A673 (cell line): ENCODE measurements at places on chromosomes 3 and 15.

DNA sequence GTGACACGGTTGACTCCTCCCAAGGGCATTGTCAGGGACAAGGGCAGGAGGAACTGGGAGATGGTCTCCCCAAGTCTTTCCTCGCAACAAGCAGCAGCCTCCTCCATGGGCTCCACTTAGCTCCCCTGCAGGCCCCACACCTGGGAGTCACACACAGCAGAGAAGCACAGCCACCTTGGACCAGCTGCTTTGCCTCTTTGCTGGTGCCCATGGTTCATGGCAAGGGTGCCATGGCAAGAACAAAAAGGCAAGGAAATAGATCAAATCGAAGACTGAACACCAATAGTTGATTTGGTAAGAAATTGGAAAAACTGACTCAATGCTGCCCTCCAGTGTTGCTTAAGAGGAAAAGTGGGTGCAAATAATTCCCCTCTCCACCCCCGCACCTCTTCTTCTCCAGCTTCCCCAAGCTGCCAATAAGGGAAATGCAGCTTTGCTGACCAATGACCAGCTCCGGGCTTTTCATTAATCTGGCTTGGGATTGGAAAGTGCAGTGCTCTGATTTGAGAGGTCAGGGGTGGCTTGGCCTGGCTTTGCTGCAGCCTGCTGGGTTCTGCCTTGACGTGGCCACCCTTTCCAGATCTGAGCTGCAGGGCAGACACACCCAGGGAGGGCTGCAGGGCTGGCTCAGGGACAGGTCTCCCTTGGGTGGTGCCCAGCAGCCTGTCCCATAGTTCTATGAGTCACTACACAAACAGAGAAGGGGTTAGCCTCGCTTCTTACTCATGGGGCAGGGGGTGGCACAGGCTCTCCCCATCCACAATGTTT lies 162.0 kb downstream of the KLF13 start:
- H3K36me3 ChIP-seq: no peaks in the 10 kb centered on the region
- H3K4me1 ChIP-seq: no peaks in the 10 kb centered on the region
- peak; percentile 74 for DNase-seq
- no peaks in the 10 kb centered on the region for H3K27me3 ChIP-seq
- no peak overlapping the region for H3K4me3 ChIP-seq
- H3K27ac ChIP-seq: no peak overlapping the region

GRCh38 chr15:48775546-48775945 lies 35.3 kb downstream of the CEP152 start:
- peaks cover 23% of the 10 kb centered on the region for H3K4me1 ChIP-seq
- H3K4me3 ChIP-seq: no peak overlapping the region
- no peaks in the 10 kb centered on the region for H3K27me3 ChIP-seq
- DNase-seq: peak; percentile 69
- no peak overlapping the region for H3K27ac ChIP-seq

GRCh38 chr3:193777524-193777923 lies 184.5 kb downstream of the OPA1 start:
- peaks cover 69% of the 10 kb centered on the region for H3K4me1 ChIP-seq
- H3K4me3 ChIP-seq: no peak overlapping the region
- no peaks in the 10 kb centered on the region for H3K36me3 ChIP-seq
- no peak overlapping the region for H3K27ac ChIP-seq
- no peaks in the 10 kb centered on the region for H3K27me3 ChIP-seq

DNA sequence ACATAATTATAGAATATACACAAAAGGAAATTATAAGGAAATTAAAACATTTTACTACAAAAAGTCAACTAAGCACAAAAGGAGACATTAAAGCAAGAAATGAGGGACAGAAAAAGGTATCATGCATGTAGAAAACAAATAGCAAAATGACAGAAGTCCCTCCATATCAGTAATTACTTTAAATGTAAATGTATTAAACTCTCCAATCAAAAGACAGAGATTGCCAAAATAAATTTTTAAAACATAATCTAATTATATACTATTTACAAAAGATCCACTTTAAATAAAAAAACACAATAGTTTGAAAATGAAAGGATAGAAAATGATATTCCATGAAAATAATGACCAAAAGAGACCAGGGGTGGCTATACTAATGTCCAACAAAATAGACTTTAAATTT lies 123.7 kb downstream of the MEX3B start:
- H3K36me3 ChIP-seq: no peaks in the 10 kb centered on the region
- H3K4me3 ChIP-seq: no peak overlapping the region
- no peak overlapping the region for H3K27ac ChIP-seq
- H3K27me3 ChIP-seq: no peaks in the 10 kb centered on the region

DNA sequence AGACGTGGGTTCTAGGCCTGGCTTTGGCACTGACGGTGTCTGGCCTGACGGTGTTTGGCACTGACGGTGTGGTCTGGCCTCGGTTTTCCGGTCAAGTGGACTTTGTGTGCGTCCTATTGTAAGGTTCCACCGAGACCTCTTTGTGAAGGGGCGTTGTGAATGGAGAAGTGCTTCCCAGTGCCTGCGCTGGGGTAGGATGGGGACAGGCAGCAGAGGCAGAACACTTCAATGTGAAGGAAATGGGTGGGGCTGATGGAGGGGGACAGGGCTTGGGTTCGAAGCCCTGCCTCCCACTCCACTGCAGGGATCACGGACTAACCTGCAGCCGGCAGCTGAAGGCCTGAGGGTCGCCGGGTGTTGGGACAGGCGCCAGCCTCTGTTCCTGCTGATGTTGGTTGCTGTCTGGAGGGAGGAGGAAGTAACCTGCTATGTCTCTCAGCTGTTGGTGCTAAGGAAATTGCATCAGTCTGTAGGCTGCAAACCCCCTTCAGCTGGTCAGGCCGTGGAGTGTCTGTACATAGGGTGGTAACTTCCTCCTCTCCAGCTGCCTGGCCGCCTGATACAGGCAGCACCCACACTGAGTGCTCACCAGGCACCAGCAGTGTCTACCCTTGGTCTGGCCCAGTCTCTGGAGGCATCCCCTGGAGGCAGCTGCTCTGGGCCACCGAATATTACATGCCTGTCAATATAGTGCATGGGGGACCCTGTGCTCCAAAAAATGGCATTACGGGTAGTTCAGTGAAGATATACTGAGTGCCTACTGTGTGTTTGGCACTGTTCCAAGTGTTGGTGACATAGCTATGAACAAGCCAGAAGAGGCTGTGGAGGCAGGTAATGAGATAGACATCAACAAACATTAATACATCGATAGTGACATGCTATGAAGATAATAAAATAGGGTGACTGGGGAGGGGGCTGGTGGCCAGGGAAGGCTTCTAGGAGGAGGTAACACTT lies 1.1 kb downstream of the TM6SF1 start:
- H3K4me1 ChIP-seq: peaks cover 10% of the 10 kb centered on the region
- H3K36me3 ChIP-seq: no peaks in the 10 kb centered on the region
- no peaks in the 10 kb centered on the region for H3K27me3 ChIP-seq
- H3K27ac ChIP-seq: no peak overlapping the region

DNA sequence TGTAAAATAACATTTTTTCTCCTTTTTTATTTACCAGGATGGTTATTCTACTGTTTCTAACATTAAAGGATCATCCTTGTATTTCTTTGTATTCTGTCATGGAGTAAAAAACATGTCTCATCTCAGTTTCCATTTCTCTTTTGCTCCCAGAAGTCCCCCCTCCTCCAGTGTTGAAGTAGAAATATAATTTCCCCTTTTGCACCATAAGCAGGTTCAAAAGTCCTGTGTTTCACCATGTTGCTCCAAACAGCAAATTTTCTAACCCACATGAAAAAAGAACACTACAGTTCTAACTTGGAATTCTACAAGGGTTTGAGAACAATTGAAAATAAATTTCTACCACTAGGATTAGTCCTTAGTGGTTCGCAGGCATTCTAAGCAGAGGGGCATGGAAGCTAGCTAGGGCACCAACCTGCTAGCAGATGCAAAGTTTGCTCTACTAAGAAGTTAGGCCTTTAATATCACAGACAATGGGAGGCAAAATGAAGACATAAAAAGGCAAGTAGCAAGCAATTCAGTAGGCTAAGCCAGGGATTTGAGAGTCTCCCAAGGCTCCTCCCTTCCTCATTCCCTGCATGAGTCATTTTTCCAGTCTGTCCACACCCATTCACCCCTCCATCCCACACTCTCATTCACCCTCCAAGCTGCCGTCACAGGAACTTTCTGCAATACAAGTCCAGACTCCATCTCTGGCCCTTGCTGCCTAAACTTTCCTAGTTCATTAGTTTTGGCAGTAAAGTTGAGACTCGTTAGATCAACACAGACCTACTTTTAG lies 2.3 kb upstream of the MBNL1 start:
- H3K36me3 ChIP-seq: no peaks in the 10 kb centered on the region
- H3K4me3 ChIP-seq: no peak overlapping the region
- H3K27me3 ChIP-seq: no peaks in the 10 kb centered on the region
- no peak overlapping the region for H3K27ac ChIP-seq

DNA sequence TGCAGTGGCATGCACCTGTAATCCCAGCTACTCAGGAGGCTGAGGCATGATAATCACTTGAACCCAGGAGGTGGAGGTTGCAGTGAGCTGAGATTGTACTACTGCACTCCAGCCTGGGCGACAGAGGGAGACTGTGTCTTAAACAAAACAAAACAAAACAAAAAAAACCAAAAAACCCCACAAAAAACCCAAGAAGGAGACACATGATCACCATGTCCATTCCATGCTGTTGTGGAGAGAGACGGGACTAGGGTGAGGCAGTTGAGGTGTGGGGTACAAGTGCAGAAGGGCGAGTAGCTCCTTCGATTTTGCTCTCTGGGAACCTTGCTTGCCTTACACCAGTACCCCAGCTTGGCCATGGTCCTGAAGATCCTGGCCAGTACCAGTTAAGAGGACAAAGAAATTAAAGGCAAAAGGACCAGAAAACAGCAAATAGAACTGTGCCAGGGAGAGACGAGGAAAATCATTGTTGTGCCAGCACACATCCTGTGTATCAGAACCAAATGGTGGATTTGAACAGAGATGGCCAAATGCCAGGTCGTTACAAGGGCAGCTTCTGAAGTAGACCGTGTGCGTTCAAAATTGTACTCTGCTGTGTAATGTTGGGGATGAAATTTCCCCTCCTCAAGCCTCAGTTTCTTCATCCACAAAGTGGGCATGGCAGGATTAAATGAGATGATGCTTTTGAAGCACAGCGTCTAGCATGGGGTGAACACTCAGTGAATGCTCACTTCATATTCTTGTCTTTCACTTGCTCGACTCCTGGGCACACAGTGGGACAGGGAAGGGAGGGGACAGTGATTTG lies 42.9 kb upstream of the CTSH start:
- H3K27ac ChIP-seq: no peak overlapping the region
- no peaks in the 10 kb centered on the region for H3K4me1 ChIP-seq
- no peak for DNase-seq
- H3K4me3 ChIP-seq: no peak overlapping the region

GRCh38 chr3:126354776-126355175 lies 2.4 kb downstream of the KLF15 start:
- H3K36me3 ChIP-seq: peaks cover 33% of the 10 kb centered on the region
- DNase-seq: no peak
- H3K4me1 ChIP-seq: peaks cover 28% of the 10 kb centered on the region
- no peaks in the 10 kb centered on the region for H3K27me3 ChIP-seq

- H3K27ac ChIP-seq: no peak overlapping the region
- peaks cover 69% of the 10 kb centered on the region for H3K27me3 ChIP-seq
- peak overlapping the region; percentile 35 for H3K4me3 ChIP-seq
- no peaks in the 10 kb centered on the region for H3K4me1 ChIP-seq
Measured at GRCh38 chr15:88704791-88705768, 66.3 kb downstream of the ISG20 start.

GRCh38 chr3:112875561-112875960 lies 28.9 kb upstream of the CD200R1L start:
- no peaks in the 10 kb centered on the region for H3K4me1 ChIP-seq
- H3K27ac ChIP-seq: no peak overlapping the region
- no peaks in the 10 kb centered on the region for H3K27me3 ChIP-seq
- no peaks in the 10 kb centered on the region for H3K36me3 ChIP-seq

DNA sequence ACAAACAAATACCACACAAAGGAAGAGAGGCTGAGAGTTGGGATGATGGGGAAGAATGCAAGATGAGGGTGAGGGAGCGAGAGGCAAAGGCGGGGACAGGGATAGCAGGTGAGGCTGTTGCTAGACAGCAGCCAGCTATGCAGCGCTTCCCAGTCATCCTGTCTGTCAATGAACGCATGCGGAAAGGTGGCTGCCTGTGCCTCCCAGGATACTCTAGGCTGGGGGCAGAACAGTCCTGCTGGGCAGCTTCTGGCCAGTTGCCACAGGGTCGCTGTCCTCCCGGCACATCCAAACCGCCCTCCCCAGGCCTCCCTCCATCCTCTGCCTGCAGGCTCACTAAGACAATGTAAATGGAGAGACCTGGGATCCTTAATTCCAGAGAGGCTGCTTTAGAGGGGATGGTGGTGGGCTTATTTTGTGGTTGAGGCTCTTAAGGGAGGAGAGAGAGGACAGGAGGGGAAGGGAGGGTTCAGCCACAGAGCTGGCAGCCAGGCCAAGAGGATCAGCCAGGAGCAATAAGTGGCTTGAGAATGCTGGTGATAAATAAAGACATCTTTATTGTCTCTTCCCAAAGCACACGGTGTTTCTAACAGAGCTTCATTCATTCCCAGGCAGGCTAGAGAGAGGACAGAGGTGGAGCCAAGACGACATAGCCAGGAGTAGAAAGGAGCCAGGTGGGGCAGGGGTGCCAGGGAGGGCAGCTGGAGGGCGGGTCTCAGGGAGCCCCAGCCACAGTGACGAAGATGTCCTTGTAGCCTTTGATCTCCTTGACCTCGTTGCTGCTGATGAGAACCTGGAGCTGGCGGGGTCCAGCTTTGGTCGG lies 9.2 kb upstream of the TGM5 start:
- H3K36me3 ChIP-seq: no peaks in the 10 kb centered on the region
- no peaks in the 10 kb centered on the region for H3K4me1 ChIP-seq
- no peak for DNase-seq
- no peak overlapping the region for H3K4me3 ChIP-seq

DNA sequence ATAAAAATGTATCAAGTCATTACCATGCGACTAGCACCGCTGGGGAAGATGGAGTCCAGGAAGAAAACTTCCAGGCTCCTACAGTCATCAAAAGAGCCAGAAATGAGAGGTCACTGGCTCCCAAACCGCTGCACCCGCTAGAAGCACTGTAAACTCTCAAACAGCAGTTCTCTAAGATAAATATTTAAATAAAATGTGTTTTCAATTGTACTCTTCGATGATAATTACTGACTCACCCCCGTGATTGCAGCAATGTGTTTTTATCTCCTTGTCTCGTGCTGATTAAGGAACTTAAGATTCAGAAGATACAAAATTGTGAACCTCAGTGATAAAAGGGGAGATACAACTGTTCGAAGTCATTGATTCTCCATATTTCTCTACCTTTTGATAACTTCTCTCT lies 45.8 kb upstream of the FOXP1 start:
- H3K27ac ChIP-seq: no peak overlapping the region
- no peak for DNase-seq
- no peaks in the 10 kb centered on the region for H3K27me3 ChIP-seq
- no peaks in the 10 kb centered on the region for H3K36me3 ChIP-seq
- no peaks in the 10 kb centered on the region for H3K4me1 ChIP-seq

- H3K27me3 ChIP-seq: no peaks in the 10 kb centered on the region
- H3K4me3 ChIP-seq: no peak overlapping the region
- DNase-seq: peak; percentile 45
- H3K4me1 ChIP-seq: peaks cover 12% of the 10 kb centered on the region
- no peak overlapping the region for H3K27ac ChIP-seq
Measured at GRCh38 chr15:57730876-57731275, 24.4 kb downstream of the POLR2M start.
